ENCODE measurements at places on chromosomes 12 and 14.

GRCh38 chr12:27305673-27306456 is 26.8 kb upstream of the BMAL2 start:
- no peak overlapping the region for H3K4me3 ChIP-seq
- peaks cover 14% of the 10 kb centered on the region for H3K36me3 ChIP-seq

- no peaks in the 10 kb centered on the region for H3K36me3 ChIP-seq
- H3K4me3 ChIP-seq: no peak overlapping the region
- no peak overlapping the region for H3K27ac ChIP-seq
- no peaks in the 10 kb centered on the region for H3K4me1 ChIP-seq
- peaks cover under 1% of the 10 kb centered on the region for H3K27me3 ChIP-seq
- no peak for DNase-seq
Measured at GRCh38 chr12:21551841-21552465, 25.9 kb downstream of the SPX start.

GRCh38 chr12:103140286-103140685 is 182.8 kb downstream of the ASCL1 start:
- no peak overlapping the region for H3K4me3 ChIP-seq
- no peak for DNase-seq
- no peaks in the 10 kb centered on the region for H3K4me1 ChIP-seq
- H3K36me3 ChIP-seq: no peaks in the 10 kb centered on the region

DNA sequence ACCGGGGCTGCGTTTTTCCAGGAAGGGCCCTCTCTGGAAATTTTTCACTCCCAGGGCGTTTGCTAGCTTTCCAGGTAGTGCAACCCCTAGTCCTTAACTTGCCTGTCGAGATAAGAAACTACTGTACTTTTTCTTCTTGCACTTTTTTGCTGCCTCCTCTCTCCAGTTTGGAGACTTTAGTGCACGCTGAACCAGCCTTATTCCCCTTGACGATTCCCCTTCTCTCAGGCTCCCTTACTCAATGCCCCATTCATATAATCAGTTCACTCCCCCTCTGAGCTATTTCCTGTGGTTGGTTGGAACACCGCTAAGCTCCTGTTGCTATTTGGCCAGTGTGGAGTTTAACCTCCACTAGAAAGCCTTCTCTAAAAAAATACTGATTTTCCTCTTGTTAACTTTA is 682 bp downstream of the CREBL2 start:
- H3K4me1 ChIP-seq: peaks cover 28% of the 10 kb centered on the region
- DNase-seq: peak; percentile 37
- H3K27me3 ChIP-seq: no peaks in the 10 kb centered on the region
- H3K4me3 ChIP-seq: peak overlapping the region; percentile 67
- peak overlapping the region; percentile 89 for H3K27ac ChIP-seq
- peaks cover 7% of the 10 kb centered on the region for H3K36me3 ChIP-seq

DNA sequence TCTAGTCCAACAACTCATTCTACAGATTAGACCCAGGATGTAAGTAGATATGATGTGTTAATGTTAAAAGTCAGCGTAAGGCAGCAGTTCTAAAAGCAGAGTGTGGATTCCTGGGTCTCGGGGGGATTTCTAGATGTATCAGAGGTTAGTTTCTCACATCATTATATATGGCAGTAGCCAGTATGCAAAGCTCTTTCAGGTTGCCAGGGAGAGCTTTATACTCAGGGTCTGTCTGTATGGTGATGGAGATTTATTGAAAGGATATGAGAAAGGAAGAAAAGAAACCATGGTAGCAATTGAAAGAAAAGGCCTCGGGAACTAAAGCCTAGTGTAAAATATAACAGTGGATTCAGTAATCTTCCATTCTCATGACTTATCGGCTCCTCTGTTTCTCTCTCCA is 26.2 kb upstream of the PAWR start:
- no peaks in the 10 kb centered on the region for H3K4me1 ChIP-seq
- H3K4me3 ChIP-seq: no peak overlapping the region

GRCh38 chr12:62976110-62976662 is 41.2 kb upstream of the PPM1H start:
- no peaks in the 10 kb centered on the region for H3K4me1 ChIP-seq
- H3K27ac ChIP-seq: no peak overlapping the region
- H3K4me3 ChIP-seq: no peak overlapping the region
- no peak for DNase-seq
- no peaks in the 10 kb centered on the region for H3K36me3 ChIP-seq
- H3K27me3 ChIP-seq: peaks cover 6% of the 10 kb centered on the region

- no peak overlapping the region for H3K27ac ChIP-seq
- no peak for DNase-seq
- no peaks in the 10 kb centered on the region for H3K4me1 ChIP-seq
- peaks cover 5% of the 10 kb centered on the region for H3K27me3 ChIP-seq
- no peak overlapping the region for H3K4me3 ChIP-seq
- H3K36me3 ChIP-seq: no peaks in the 10 kb centered on the region
Measured at GRCh38 chr14:95756751-95757150, 42.8 kb upstream of the TCL1A start.

DNA sequence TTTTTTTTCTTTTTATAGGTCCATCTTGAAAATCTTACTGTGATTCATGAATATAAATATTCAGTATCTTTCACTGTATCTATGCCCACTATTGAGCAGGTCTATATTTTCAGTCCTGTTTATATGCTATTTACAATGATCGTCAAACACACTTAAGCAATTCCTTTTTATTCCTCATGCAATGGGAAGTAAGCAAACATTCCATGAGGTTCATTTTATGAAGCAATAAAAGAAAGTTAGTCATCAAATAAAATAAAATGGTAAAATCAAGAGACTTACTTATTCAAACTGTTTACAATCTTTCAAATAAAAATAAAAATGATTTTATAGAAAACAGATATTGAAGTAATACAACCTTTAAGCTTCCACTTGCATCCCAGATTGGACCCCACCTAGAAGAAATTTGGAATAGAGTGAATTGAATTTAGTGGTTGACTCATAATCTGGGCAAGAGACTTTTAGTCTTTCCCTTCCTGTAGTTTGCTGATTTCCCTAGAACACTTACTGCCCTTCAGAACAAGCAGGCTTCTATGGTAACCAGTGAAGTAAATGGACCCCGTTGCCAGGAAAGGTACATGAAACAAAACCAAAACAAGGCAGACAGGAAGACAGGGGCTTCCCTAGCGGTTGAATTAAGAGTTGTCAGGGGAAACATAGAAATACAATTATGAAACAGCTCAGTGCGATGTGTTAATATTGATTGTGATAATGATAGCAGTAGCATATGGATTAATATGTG is 241.0 kb upstream of the ATP2B1 start:
- H3K4me3 ChIP-seq: no peak overlapping the region
- H3K27ac ChIP-seq: no peak overlapping the region
- H3K4me1 ChIP-seq: no peaks in the 10 kb centered on the region
- H3K27me3 ChIP-seq: no peaks in the 10 kb centered on the region

- no peaks in the 10 kb centered on the region for H3K4me1 ChIP-seq
- peaks cover 5% of the 10 kb centered on the region for H3K27me3 ChIP-seq
- H3K27ac ChIP-seq: no peak overlapping the region
- no peaks in the 10 kb centered on the region for H3K36me3 ChIP-seq
- H3K4me3 ChIP-seq: no peak overlapping the region
- no peak for DNase-seq
Measured at GRCh38 chr14:33350366-33350990, 411.8 kb downstream of the NPAS3 start.

DNA sequence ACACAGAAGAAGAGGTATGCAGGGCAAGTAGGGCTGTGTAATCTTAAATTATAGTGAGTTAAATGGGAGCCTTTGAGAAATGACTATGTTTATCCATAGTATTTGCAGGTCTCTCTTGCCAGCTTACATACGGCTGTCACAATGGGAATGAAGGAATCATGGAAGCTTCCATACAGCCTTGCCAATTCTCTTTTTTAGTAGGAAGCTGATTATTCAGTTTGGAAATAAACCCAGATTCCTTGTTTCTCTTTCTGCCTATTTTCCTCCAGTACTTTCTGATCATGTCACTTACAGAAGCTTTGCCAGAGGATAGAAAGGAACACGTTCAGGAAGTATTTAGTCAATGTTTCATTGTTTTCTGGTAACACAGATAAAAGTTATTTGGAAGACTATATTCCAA is 217.4 kb upstream of the DIO2 start:
- H3K4me3 ChIP-seq: no peak overlapping the region
- no peak overlapping the region for H3K27ac ChIP-seq

DNA sequence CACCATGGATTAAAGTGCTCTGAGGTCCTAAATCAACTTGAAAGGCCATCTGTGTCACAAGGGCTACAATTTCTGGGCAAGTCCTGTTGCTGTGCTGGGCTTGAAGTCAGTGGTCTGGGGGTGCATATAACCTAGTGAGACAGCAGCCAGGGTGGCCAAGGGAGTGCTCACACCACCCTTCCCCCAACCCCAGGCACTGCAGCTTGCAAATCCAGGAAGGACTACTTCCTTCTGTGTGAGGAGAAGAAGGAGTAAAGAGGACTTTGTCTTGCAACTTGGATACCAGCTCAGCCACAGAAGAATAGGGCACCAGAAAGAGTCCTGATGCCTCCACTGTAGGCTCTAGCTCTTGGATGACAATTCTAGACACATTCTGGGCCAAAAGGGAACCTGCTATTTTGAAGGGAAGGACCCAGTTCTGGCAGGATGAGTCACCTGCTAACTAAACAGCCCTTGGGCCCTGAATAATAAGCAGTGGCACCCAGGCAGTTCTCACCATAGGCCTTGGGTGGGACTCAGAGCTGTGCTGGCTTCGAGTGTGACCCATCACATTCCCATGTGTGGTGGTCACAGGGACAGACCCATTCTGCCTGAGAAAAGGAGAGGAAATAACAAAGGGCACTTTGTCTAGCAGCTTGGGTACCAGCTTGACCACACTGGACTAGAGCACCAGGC is 32.6 kb upstream of the DHRS7 start:
- H3K36me3 ChIP-seq: no peaks in the 10 kb centered on the region
- H3K27me3 ChIP-seq: no peaks in the 10 kb centered on the region
- H3K4me1 ChIP-seq: peaks cover 15% of the 10 kb centered on the region
- no peak for DNase-seq
- H3K27ac ChIP-seq: no peak overlapping the region

DNA sequence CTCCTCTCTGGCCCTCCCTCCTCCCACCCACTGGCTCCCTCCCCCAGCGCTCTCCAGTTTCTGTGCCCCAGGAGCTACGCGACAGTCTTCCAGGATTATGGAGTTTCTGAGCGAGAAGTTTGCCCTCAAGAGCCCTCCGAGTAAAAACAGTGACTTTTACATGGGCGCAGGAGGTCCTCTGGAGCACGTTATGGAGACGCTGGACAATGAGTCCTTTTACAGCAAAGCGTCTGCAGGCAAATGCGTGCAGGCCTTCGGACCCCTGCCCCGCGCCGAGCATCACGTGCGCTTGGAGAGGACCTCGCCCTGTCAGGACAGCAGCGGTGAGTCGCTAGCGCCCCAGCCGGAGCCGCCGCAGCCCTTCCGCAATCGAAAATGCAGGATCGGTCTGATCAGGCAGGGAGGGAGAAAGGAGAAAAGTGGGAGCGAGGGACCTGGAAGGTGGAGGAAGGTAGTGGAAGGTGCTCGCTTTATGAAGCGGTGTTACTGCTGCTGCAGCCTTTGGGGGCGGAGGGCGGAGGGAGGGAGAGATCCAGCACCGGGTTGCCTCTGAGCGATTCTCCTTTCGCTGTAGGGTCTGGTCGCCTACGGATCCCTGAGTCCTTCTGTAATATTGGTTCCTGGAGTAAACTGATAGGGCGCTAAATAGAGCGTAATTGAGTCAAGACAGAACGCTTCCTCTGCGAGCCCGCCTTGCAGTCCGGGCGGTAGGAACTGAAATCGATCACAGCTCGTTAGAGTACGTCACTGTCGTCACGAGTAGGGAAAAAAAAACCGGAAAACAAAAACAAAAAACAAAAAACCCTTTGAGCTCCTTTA is at the start of gene ALX1:
Gene ALX1, plus strand, starts transcription at position 56 of the 819 bp plus-strand sequence. Its CDS starts 42 bp downstream, at position 98.
- DNase-seq: no peak
- H3K4me1 ChIP-seq: no peaks in the 10 kb centered on the region
- H3K4me3 ChIP-seq: no peak within 1 kb of the TSS
- no peaks in the 10 kb centered on the region for H3K36me3 ChIP-seq

- H3K27ac ChIP-seq: no peak overlapping the region
- DNase-seq: no peak
- no peaks in the 10 kb centered on the region for H3K4me1 ChIP-seq
- H3K4me3 ChIP-seq: no peak overlapping the region
- H3K27me3 ChIP-seq: no peaks in the 10 kb centered on the region
Measured at GRCh38 chr14:26791117-26791806, 193.4 kb upstream of the NOVA1 start.

Data from DND-41 (cell line).